Heart left ventricle (tissue), 16 donors: ENCODE measurements at places on chromosomes 12 and 14. TPM values are rescaled to one million over a fixed set of nuclear protein-coding genes. Genes with fewer than 3 reads are reported as not detected.

- DNase-seq, result no peak
These were observed 227.1 kb upstream of the KRR1 start for GRCh38 chr12:75738486-75738885.

Gene OTX2
- polyA plus RNA-seq, result not detected

Gene TMEM121
- 1.1 TPM for polyA plus RNA-seq

- DNase-seq, result no peak
These were observed 250.9 kb upstream of the OR4E1 start for GRCh38 chr14:21924479-21924878.

Gene EFS
- 2.2 TPM for polyA plus RNA-seq

GRCh38 chr14:104865631-104866441 is 768 bp downstream of the CEP170B start:
- DNase-seq, result peak; percentile 64

Gene LRRC43
- 0.15 TPM for polyA plus RNA-seq

DNA sequence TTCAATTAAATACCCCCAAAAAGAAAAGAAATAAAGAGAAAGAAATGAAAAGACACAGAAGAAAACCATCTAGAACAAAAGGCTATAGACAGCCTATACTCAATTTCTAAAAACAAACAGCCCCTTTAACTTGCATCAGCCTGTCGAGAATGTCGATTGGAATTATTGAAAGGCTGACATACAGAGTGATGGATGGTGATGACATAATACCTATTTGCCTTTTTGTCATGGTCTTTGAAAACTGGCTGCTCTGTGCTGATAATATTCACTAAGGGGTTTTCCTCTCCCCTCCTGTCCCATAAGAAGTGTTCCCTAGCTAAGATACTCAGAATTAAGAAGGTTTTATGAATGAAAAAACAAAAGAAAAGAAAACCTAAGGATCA is 393.7 kb downstream of the SOX5 start:
- DNase-seq, result no peak

DNA sequence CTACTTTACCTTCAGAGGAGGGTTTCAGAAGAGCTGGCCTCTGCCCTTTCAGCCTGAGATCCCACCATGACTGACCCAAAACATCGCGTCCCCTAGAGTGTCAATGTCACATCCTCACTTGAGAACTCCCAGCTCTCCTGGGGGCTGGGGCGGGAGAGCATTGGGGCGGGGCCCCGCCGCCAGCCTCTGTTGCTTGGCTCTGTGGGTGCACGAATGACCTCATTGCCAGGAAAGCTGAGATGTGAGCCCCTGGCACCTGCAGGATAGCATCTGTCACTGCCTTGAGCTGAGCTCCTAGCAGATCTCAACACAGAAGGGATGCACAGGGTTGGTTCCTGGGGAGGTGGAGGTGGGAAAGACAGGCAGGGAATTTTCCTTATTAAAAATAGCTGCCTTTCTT is 20.6 kb upstream of the MYL2 start:
- DNase-seq, result no peak

GRCh38 chr14:33120341-33120740 is 181.7 kb downstream of the NPAS3 start:
- DNase-seq, result no peak

GRCh38 chr12:123839826-123840225 is 77.7 kb downstream of the DNAH10 start:
- no peak for DNase-seq

- no peak for DNase-seq
These were observed 91.2 kb downstream of the RCOR1 start for GRCh38 chr14:102683399-102684297.

- DNase-seq, result peak; percentile 87
These were observed at the start of gene PCK2 for GRCh38 chr14:24093901-24094840. Gene PCK2 (plus strand): TSS chr14:24094311. CDS start chr14:24094406, 95 bp downstream.

Gene KLRG1
- polyA plus RNA-seq, result 3.6 TPM

Gene ETNK1
- 8.3 TPM for polyA plus RNA-seq

DNA sequence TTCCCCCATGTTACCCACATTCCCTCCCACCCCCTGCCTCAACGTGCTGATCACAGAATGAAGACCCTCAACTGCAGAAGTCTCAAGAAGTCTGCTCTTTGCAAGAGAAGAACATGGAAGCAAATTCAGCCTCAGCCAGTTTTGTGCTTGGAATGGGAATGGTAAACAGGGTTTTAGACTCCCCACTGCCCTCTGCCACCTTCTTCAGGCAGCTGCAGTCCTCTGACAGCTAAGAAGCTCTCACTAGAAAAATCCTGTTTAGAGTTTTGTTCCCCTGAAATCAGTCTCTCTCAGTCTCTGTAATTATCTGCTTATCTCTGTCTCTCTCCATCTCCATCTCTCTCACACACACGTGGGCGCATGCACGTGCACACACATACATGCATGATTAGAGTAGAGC is 85.4 kb downstream of the CRACR2A start:
- no peak for DNase-seq

DNA sequence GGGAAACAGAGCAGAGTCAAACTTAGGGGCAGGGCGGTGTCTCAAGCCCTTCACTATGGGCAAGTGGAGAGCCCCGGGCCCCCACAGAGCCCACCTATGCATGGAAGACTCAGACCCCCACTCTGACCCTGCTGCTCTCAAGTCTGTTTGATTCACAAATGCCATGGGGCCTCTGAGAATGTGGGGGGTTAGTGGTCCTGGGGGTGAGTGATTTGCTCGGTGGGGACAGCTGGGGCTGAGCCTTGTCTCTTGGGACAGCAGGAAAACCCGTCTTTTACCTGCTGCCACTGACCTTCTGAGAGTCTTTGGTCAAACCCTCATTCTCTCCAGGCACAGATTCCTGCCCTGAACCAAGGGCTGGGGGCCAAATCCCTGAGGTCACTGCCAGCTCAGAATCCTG is 201.0 kb upstream of the RTL1 start:
- no peak for DNase-seq

- DNase-seq, result peak; percentile 95
These were observed 227.3 kb downstream of the KTN1 start for GRCh38 chr14:55807053-55807880.

Gene TSPAN19
- not detected for polyA plus RNA-seq

- no peak for DNase-seq
These were observed 65.8 kb upstream of the COCH start for GRCh38 chr14:30808576-30808975.

DNA sequence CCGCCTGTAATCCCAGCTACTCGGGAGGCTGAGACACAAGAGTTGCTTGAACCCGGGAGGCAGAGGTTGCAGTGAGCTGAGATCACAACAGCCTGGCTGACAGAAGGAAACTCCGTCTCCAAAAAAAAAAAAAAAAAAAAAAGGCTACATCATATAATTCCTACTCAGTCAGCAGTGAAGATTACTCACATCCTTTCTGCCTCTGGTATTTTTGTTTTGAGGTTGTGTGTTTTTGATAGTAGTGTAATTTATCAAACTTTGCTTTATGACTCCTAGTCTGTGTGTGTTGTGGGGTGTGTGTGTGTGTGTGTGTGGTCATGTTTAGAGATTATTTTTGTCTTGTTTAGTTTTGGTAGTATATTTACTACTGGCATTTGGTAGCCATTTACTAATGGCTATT is 29.8 kb upstream of the DLGAP5 start:
- DNase-seq, result no peak

DNA sequence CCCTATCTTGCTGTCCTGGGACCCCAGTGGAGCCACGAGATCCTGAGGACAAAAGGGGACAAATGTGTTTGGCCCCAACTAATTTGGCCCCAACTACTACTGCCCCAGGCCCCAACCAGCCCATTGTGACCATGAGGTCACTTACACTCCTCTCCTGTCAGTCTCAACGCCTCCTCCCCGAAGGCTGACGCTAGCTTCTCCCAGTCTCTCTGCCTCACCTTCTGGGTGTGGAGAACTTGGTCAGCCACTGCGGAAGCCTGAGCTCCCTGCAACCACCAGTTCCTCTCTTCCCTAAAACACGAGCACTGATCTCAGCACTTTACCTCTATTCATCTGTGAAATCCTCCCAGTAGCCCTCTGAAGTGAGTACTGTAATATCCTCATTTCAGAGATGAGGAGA is 13.3 kb downstream of the FAM181A start:
- peak; percentile 37 for DNase-seq

- no peak for DNase-seq
These were observed 182.7 kb downstream of the KTN1 start for GRCh38 chr14:55762595-55763232.

DNA sequence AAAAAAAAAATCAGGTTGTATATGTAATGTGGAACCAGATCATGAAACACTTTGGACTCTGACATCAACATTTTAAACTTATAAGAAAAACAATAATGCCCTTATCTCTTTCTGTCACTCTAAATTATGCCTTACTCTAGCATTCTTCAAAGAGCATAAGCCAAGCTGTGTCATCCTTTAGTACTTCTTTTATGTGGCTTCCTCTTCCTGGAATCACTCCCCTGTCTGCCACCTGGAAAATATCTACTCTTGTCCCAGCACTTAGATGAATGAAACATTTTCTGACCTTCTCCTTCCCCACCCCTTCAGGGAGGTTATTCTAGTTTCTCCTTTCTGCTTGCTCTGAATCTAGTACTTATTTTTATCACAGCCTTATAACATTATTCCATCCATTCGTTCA is 101.2 kb downstream of the CNTN1 start:
- DNase-seq, result no peak

DNA sequence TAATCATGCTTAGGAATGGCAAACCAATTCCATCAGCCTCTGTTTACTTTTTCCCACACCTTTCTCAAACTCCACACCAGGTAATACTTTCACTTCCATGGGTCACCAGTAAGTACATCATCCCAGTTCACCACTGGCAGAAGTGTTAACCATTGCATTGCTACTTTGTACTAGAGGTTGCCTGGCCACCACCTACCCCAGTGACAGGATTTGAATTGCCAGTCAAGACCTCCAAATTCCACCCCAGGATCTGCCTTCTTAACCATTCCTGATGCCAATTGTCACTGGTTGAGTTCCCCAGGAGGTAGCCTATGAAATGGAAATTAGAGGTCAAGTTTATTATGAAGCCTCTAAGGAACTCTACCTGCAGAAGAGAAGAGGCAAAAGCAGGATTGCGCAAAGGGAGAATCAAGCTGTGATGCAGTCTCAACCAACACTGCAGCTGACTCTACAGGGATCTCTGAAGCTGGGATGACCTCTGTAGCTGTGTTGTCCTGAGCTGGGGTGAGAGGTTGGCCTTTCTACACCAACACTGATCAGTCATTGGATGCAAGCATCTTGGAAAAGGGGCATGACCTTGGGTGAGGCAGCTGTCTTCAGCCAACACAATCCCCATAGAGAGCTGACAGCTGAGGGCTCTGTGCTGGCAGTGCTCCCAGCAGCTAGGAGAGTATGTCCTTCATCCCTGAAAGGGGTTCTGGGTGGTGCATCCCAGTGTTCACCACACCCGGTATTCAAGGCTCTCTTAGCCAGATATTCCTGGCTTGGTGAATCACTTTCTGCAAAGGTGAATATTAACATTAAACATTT is 37.0 kb upstream of the HMGA2 start:
- DNase-seq, result peak; percentile 50

Gene MMP14
- polyA plus RNA-seq, result 18.9 TPM

GRCh38 chr12:94062796-94063635 is 85.4 kb upstream of the PLXNC1 start:
- DNase-seq, result no peak

DNA sequence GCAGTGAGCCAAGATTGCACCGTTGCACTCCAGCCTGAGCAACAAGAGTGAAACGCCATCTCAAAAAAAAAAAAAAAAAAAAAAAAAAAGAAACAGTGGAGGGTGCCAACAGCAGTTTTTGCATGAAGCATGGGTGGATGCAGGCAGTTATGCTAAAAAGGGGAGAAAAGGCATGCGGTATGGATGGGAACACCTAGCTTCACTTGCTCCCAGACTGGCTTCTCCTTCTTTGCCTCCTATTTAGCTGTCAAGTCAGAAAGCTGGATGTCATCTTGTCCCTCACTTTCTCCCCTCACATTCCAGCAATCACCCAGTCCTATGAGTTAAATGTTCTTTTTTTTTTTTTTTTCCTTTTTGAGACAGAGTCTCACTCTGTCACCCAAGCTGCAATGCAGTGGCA is 2.6 kb downstream of the EEF1AKMT3 start:
- no peak for DNase-seq

DNA sequence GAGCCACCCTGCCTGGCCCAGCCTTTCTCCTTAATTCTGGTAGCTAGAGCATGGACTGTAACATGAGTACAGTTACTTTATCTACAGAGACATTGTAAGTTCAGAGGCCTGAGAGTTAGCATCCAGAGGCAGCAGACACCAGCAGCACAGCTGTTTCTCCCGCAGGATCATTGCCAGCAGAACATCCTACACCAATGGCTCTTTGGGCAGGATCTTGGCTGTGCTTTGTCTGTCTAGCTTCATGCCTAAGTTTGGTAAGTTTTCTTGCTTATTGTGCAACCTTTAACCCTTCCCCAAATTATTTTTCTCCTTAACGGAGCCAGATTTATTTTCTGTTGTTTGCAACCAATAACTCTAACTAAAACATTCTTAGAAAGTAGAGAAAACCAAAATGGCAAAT is 21.6 kb downstream of the C12orf71 start:
- DNase-seq, result no peak

- DNase-seq, result no peak
These were observed 32.0 kb upstream of the VPS37B start for GRCh38 chr12:122927756-122928403.

Gene KRT6C
- not detected for polyA plus RNA-seq

DNA sequence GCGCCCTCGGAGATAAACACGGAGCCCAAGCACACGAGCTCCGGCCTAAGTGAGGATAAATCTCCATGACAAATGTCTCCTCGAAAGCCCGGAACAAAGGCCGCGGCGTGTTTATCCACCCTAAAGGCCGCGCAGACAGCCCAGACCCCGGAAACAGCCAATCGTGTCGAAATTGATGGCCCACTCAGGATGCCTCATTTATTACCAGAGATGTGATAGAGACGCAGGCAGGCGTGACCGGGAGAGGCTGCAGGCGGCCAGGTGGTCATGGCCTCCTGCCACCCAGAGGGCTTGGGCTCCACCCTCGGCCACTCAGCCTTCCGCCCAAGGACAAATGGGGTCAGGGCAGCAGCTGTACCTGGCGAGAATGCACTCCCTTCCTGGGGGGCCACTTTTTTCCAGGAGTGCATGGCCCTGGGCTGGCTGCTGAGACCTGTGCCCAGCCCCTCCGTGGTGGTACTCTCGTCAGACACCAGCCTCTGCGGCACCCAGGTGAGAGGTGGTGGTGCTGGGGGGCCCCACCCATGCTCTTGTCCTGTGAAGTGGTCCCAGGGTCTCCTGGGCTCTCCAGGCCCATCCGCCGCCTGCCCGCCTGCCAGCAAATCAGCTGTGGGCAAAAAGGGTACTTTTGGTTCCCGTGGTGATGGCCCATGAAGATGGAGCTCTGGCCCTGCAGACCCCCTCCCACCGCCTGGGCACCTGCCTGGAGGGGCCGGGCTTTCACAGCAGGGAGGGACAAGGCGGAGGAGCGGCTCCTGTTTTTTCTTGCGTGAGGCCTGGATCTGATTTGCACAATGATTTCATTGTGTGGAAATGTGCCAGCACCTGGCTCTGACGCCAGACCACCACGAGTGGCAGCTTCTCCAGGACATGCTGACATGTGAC is 211.5 kb upstream of the C14orf180 start:
- peak; percentile 14 for DNase-seq

DNA sequence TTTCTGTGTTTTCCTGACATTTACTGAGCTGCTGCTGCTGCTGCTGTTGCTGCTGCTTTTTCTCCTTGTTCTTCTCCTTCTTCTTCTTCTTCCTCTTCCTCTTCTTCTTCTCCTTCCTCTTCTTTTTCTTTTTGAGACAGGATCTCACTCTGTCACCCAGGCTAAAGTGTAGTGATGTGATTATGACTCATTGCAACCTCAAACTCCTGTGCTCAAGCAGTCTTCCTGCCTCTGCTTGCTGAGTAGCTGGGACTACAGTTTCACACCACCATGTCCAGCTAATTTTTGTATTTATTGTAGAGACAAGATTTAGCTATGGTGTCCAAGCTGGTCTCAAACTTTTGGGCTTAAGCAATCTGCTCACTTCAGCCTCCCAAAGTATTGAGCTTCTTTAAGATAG is 95.8 kb downstream of the TMTC3 start:
- no peak for DNase-seq

Gene LHX5
- not detected for polyA plus RNA-seq
